ENCODE measurements at places on chromosomes 3 and 15. TPM values are rescaled to one million over a fixed set of nuclear protein-coding genes. Genes with fewer than 3 reads are reported as not detected.

Gene TMEM41A
- total RNA-seq = 8.3 TPM

Gene TFRC
- 169 TPM for total RNA-seq

Gene ZBBX
- total RNA-seq = not detected

Gene DLEC1
- total RNA-seq = under 0.01 TPM

Gene CYP11A1
- 0.33 TPM for total RNA-seq

Gene STAC
- 6.8 TPM for total RNA-seq

Gene CNBP
- 262 TPM for total RNA-seq

Gene ROBO1
- 104 TPM for total RNA-seq

Gene ANKRD63
- not detected for total RNA-seq

Gene NPAP1
- total RNA-seq = not detected

Gene COL6A5
- total RNA-seq = under 0.01 TPM

Gene CNTN3
- total RNA-seq = 8.3 TPM

Gene SERINC4
- under 0.01 TPM for total RNA-seq
